ENCODE measurements at places on chromosomes 16 and 17. TPM values are rescaled to one million over a fixed set of nuclear protein-coding genes. Genes with fewer than 3 reads are reported as not detected.
A peak's percentile ranks its signal among the peaks of the same experiment; 100 is the strongest.

GDPD3 gene
- 85.3 TPM for total RNA-seq

RNU2-1 gene
- 11,314 TPM for total RNA-seq

OSGIN1 gene
- 5.6 TPM for total RNA-seq

HBA2 gene
- 8.2 TPM for total RNA-seq

SLC5A2 gene
- total RNA-seq: 0.12 TPM

UBN1 gene
- total RNA-seq: 12.0 TPM

DNA sequence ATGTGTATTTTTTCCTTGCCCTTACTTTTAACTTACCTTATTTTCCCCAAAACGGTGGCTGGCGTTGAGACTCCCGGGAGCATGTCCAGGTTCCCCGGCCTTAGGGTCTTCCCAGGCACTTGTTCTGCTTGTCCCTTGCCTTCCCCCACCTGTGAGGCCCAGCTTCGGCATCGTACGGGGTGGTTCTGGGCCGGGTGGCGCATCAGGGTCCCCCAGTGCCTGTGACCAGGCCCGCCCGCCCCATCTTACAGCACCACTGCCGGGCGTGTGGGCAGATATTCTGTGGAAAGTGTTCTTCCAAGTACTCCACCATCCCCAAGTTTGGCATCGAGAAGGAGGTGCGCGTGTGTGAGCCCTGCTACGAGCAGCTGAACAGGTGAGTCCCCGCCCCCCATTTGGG, 7.4 kb downstream of the HGS start:
- no peak for ATAC-seq

DNA sequence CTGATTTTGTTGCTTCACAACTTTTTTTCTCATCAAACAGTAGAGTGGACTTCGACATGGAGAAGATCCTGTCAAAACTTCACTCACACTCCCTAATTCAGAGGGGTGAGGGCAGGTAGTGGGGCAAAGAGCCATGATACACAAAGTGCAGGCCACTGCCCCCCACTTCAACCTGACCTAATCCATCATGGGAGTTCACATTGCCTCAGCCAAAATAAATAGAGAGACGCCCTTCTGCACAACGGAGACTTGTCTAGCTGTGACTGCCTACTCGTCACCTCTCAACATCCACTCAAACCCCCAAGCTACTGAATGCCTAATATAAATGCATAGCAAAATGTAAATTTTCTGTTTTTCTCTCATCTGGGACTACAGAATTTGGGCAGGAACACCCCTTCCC, 213.2 kb downstream of the PMP22 start:
- ATAC-seq: no peak

DNA sequence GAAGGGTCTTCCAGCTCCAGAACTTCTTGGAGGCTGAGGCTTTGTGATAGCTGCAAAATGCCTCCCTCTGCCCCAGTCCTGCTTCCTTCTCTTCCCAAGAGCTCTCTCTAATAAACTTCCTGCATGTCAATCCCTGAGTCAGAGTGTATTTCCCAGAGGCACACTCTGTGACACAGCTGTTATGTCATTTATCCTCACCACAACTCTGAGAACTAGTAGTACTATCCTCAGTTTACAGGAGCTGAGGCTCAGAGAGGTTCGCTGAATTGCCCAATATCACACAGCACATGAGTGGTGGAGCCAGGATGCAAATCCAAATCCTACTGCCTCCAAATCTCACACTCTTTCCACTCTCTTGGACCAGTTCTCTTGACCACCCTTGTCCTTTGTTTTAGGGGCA, 20.0 kb downstream of the UNC45B start:
- peak; percentile 44 for ATAC-seq

DNA sequence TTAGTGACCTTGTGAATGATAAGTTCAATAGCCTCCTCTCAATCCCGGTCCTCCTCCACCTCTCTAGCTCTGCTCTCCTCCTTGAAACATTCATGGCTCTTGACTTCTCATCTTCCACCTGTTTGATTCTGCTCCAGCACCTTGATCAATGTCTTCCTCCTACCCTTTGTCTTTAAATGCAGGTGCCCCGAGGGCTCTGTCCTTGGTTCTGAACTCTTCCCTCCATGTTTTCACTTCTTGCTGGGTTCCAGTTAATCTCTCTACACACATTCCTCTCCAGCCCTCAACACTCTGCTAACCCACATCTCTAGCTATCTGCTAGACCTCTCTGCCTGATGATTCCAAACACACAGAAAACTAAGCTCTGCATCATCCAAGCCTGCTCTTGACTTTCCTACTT, 13.4 kb downstream of the CD300E start:
- ATAC-seq: no peak

GRCh38 chr16:12511708-12512107, 292.0 kb downstream of the CPPED1 start:
- no peak for ATAC-seq

DNA sequence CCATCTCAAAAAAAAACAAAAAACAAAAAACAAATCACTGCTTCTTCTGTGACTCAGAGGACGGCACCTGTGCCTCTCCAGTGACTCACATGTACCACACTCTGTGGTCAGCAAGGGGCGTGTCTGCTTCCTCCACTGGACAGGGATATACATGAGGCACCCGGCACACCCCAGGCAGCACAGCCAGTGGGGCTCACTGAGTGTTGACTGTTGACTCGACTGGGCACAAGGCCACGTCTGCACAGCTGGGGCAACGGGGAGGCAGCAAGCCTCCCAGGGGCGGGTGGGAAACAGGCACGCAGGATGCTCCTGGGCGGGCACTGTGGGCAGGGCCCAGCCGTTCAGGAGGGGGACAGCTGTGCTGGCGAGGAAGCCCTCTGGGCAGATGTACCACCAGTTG, 64.1 kb downstream of the TIMM22 start:
- ATAC-seq: peak; percentile 98
